Jurkat, Clone E6-1 (cell line): ENCODE measurements at places on chromosomes 3 and 15.

- no peak for DNase-seq
These were observed 220.4 kb downstream of the IL5RA start for GRCh38 chr3:2889736-2890135.

GRCh38 chr3:7433073-7433472 is 572.2 kb downstream of the GRM7 start:
- DNase-seq, result no peak

DNA sequence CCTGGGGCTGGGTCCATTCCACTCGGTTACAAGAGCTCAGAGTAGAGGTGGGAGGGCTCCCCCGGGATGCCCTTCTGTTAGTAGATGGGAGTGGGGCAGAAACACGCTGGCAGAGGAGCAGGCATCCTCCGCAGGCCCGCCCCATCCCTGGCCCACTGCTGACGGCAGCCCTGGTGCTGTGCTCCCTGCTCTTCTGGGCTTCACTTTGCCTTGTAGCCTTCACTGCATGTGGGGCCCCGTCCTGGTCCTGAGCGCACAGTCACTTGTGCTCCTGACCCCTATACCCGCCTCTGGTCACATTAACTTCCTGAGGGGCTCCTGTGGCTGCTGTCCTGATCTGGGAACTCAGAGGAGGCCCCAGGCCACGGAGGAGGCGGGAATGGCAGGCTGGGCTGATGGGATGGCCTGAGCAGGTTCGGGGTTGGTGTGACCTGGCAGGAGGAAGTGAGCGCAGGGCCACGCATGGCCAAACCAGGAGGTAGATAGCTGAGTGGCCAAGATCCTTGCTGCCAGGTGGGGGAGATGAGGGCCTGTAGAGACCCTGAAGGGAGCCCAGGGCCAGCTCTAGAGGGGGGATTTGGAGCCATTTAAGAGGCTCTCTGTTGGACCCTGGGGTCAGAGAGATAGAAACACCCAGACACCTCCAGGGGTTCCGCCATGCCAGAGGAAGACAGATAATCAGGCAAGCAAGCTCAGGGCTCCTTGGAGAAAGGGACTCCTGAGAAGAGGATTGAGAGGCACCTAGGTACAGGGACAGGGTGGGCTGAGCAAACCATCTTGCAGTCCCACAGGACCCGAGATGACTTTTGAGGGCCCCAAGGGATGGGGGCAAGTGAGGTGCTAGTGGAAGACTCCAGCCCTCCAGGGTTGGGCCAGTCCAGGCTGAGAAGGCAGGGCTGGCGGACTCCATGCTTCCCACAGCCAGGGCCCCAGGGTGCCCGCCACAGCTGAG is 92.2 kb upstream of the PRR23E start:
- DNase-seq, result no peak

DNA sequence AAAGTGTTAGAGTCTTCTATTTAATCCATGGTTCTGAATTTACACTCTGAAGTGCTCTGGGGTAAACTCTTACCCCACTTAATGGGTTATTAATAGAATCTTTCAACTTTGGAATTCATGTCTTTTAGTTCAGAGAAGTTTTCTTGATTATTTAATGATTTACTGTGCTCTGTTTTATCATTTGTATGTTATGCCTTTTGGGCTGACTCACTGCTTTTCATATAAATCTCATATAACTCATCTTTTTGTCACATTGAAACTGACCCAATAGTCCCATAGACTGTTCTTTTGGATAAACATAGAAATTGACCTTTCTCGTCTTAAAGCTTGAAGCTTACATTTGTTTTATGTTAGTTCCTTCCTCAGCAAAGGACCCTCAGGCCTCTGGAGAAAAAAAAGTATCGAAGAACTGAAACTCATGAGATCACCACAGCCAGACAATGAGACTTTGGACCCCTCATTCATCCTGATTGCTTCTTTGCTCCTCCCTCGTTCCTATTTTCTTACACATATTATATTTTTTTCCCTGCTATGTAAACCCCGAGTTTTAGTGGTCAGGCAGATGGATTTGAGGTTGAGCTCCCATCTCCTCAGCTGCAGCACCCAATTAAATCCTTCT is 229.1 kb upstream of the CBLB start:
- DNase-seq, result no peak

DNA sequence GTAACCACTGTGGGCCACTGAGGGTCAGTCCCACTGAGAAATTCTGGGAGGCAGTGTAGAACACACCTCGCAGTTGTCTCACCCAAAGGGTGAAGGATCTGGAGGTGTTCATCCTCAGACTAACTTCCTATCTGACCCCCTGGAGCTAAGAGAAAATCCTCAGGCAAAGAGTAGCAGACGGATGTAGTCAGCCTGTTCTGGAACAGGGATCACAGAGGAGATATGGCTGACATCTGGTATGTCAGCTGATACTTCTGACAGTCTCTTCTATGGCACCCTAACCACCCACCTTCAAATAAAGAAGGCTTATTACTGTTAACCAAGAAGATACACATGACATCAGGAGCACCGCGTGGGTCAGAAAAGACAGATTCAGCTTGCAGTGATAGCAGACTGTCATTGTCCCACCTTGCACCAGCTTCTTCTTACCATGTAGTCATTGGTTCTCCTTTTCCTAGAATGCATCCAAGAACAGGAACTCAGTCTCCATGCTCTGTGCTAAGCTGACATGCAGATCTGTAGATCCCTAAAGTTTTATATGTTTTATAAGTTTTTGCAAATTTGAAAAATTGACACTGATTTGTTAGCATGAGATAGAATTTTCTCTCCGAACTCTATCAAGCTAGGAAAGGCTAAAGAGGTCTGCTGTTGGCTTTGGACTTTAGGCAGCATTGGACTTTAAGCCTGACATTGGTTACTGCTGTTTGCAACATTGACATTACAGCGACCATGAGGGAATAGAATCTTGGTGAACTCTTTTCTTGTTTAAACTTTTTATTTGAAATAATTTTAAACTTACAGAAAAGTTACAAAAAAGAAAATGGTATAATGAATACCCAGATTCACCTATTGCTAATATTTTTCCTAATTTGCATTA is 60.4 kb downstream of the KBTBD12 start:
- no peak for DNase-seq
